ENCODE measurements at places on chromosomes 3 and 15.
A peak's percentile ranks its signal among the peaks of the same experiment; 100 is the strongest.

DNA sequence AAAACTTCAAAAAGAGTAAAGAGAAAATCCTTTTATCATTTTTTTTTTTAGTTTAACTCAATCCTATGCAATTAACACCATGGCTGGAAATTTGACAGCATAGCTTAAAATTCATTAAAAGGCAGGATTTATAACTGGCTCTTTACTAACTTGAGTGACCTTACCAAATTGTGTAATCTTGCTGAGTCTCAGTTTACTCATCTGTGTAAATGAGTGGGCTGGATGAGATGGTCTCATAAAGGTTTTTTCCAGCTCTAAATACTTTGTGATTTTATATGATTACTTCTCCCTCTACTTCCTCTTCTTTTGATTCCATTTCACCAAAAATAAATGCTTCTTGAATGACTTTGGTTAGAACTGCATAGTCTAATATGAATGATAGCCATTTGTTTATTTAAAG lies 234.9 kb upstream of the SATB1 start:
- DNase-seq, result no peak

DNA sequence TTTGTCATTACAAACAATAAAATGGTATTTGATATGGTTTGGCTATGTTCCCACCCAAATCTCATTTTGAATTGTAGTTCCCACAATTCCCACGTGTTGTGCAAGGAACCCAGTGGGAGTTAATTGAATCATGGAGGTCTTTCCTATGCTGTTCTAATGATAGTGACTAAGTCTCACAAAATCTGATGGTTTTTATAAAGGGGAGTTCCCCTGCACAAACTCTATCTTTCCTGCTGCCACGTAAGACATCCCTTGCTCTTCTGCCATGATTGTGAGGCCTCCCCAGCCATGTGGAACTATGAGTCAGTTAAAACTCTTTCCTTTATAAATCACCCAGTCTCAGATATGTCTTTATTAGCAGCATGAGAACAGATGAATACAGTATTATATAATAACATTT lies 15.4 kb upstream of the AADAC start:
- DNase-seq, result no peak

GRCh38 chr3:14757153-14757700 lies 61.5 kb upstream of the FGD5 start:
- no peak for DNase-seq

GRCh38 chr3:187594272-187594671 lies 75.9 kb downstream of the SST start:
- DNase-seq, result no peak

- no peak for DNase-seq
These were observed 8.3 kb upstream of the PGPEP1L start for GRCh38 chr15:99015698-99016568.

DNA sequence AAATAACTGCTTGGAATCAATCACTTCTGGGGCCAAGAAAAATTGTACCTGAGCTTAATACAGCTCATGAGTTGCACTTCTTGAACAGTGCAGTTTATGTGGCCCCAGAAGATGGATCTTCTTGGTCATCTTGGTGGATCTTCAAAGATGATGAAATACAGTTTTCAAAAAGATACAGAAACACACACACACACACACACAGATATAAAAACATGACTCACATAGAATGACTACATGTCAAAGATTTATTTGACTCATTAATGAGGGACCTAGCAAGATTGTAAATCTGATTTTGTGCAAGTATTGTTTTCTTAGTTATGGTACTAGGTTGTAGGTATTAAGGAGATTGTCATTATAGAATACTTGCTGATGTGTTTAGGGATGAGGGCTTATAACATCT lies 32.6 kb downstream of the PDCD6IP start:
- DNase-seq, result no peak

DNA sequence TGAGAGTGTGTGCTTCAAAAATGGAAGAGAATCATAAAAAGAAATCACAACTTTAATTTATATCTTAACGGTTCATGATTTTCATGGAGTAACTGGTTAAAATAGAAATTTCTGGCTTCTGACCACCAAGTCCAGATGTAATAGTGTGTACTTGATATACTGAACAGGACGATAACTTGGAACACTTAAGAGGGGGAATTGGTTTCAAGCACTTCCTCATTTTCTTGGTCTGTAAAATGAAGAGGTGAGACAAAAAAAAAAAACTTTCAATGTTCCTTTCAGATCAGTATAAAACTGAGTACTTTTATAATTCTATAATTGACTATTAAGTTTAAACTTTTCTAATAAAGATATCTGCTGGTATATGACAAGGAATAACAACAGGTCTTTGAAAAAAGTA lies 64.0 kb upstream of the TRA2B start:
- DNase-seq, result no peak

DNA sequence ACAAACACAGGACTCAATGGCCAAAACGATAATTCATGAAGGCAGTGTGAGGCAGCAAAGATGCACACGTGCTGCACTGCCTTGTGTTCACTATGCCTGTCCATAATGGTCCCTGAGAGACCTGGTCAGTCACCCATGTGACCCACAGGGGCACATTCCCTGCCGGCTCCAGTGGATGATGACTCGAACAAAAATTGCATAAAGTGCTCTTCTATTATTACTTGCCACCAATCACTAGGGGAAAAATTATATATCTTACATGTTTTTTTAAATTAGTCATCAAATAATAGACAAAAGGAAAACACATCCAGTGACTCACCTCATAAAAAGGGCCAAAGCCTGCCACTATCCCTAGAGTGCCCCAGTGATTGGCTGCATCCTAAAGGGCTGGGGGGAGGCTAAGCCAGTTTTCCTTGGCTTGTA lies 47.5 kb downstream of the UBP1 start:
- DNase-seq, result peak; percentile 73

GRCh38 chr15:40283615-40284300 lies 894 bp upstream of the ANKRD63 start:
- DNase-seq, result no peak

GRCh38 chr3:53169832-53170324 lies 8.9 kb downstream of the PRKCD start:
- DNase-seq, result no peak

DNA sequence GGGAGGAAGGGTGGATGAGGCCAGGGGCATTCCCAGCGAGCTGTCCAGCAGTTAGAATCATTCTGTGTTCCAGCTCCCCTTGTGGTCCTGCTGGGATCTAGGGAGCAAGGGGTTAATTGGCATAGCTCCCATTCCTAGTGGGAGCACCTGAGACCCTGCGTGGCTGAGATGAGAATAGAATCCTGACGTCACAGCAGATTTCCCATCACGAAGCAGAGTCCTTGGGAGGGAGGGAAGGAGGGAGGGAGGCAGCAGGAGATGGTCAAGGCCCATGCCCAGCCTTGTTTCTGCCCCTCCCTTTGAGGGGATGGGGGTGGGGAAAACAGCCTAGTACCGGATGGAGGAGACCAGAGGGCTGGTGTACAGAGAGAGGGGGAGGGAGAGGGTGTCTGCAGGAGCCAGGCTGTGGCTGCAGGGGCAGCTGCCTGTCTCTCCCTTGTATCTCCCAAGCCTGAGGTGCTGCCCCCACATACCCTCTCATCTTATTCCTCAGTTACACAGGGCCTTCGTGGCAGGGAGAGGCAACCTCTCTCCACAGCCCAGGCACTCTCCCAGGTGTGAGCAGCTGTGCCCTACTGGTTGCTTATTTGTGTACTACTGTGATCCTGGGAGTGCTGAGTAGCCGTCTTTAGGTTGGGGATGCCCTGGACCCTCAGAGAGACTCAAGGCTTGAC lies 5.4 kb downstream of the TYRO3 start:
- DNase-seq, result no peak

- DNase-seq, result peak; percentile 89
These were observed at the start of gene MFGE8 for GRCh38 chr15:88913017-88913849. TSS of gene MFGE8 (minus strand) at chr15:88913379. CDS start at chr15:88913319, 60 bp downstream.

DNA sequence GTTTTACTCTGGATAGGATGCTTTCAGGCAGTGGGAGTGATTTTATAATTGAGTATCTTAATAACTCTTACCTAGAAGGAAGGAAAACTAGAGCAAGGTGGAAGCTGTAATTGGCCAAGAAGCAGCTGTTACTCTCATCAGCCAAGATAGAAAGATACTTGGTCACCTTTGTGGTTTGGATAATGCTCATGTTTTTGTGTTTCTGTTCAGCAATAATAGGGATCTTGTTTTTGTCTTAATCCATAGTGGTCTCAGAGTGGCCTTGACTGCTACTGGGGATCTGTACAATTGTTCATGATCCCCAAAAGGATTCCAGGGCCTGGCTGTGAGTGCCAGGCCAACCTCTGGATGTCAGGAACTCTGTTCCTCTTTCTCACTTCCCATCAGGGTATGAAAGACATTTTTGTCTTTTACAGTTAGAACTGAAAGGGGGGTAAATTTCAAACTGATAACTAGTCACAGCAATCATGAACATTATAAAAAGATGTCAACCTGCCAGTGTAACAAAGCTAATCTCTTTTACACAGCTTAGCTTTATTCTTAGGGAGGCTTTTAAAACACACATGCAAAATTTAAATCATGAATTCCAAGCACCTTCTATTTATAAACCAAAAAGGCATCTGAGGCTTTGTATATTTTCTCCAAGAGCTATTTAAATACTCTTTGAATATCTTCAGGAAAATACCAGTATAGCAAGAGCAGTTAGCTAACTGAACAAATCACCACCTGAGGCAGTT lies 6.0 kb downstream of the UBL7 start:
- DNase-seq, result no peak

- DNase-seq, result no peak
These were observed 278.0 kb upstream of the TRIM42 start for GRCh38 chr3:140399871-140400270.

GRCh38 chr15:78651007-78651406 lies 10.0 kb upstream of the CHRNB4 start:
- DNase-seq, result no peak

- no peak for DNase-seq
These were observed 49.0 kb upstream of the OSBPL11 start for GRCh38 chr3:125644036-125645005.

GRCh38 chr3:170383567-170383966 lies 26.1 kb downstream of the SKIL start:
- no peak for DNase-seq

DNA sequence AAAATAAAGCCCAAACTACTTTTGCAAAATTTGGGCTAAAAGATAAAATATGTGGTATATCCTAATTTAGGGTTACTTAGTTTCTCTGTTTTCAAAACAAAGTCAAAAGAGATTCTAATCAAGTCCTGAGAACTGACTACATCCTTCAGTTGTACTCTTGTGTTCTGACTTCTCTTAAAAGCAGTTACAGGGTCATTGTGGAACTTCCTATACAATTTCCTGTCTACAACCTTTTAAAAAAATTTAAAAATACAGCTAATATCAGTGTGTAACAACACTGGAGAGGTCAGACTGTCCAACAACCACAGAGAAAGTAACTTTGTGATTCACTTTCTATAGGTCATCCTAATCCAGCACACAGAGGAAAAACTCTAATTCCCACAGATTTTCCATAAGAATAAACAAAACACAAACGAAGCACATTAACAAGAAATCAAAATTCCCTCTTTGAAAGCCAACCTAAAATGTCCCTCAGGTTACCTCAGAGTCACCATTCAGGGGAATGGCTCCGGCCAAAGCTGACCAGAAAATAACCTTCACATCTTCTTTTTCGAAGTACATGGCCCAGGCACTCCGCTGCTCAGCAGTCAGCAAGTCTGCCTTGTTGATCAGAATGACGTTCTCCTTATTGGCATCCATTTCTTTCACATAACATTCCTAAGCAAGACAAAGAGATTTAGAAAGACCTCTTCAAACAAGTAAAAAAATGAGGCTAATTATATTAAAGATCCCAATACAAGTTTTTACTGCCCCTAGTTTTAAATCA lies 13.3 kb downstream of the LSG1 start:
- no peak for DNase-seq

GRCh38 chr3:181844211-181844610 lies 132.5 kb downstream of the SOX2 start:
- no peak for DNase-seq

GRCh38 chr3:107028626-107029025 lies 348.6 kb upstream of the CCDC54 start:
- DNase-seq, result no peak

DNA sequence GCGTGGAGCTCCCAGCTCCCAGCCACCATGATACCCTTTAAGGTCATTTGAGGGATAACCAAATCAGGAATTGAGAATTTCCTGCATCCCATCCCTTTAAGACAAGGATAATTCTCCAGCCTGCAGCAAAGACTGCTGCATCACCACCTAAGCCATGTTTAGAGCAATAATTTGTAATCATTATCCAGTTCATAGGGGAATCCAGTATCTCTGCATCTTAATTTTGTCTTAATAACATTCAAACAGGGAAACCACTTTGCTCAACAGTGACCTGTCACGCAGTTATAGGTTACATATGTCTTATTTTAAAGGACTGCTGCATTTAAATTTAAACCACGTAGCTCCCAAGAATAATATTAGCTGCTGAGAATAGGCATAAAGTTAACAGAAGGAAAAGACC lies 188.4 kb downstream of the SSR3 start:
- no peak for DNase-seq

DNA sequence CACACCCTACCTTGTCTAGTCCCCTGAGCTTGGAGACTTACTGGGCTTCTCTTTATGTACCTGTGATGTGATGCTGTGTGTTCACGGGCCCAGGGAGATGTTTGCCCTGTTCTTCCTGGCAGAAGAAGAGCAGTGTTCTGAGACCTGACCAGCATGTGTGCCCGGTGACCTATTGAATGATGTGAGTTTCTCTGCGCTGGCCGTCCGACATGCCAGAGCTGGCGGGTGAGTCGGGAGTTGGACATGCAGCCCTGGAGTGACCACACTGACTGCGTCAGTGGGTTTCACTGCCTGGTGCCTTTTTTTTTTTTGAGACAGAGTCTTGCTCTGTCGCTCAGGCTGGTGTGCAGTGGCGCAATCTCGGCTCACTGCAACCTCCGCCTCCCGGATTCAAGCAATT lies 42.3 kb downstream of the CGNL1 start:
- DNase-seq, result no peak

- DNase-seq, result no peak
These were observed 43.8 kb downstream of the NCEH1 start for GRCh38 chr3:172666873-172667694.

GRCh38 chr3:112967828-112968227 lies 7.1 kb downstream of the CD200R1 start:
- DNase-seq, result no peak
